ENCODE measurements at places on chromosomes 7 and 10.

DNA sequence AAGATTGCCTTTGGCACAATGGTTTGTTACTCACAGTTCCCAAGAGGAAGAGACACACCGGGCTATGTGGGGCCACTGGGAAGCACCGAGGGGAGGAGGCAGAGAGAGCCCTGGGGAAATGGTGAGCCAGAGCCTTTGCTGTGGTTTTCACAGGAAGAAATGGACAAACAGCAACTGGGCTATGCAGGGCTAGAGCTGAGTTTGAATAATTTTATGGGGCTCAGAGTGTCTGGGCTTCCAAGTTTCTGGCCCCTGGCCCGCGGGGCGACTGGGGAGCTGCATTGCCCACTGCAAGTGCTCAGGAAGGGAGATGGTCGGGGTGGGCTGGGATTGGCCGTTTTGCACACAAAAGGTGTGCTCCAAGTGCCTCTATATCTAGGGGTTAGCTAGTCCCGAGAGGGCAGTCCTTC, 92.6 kb downstream of the CHST15 start:
- no peak for DNase-seq

- DNase-seq = no peak
Observed at GRCh38 chr7:1227814-1228544, 4.7 kb upstream of the UNCX start.

DNA sequence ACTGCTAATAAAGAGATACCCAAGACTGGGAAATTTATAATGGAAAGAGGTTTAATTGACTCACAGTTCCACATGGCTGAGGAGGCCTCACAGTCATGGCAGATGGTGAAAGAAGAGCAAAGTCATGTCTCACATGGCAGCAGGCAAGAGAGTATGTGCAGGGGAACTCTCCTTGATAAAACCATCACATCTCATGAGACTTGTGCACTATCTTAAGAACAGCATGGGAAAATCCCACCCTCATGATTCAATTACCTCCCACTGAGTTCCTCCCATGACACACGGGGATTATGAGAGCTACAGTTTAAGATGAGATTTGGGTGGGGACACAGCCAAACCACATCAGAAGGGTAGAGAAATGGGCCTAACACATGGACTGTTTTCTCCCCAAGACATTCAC, 156.3 kb downstream of the CCDC71L start:
- DNase-seq = no peak

GRCh38 chr10:129601737-129602136, 134.7 kb downstream of the MGMT start:
- DNase-seq = no peak

- no peak for DNase-seq
Observed at GRCh38 chr10:7027913-7028808, 382.7 kb downstream of the SFMBT2 start.

DNA sequence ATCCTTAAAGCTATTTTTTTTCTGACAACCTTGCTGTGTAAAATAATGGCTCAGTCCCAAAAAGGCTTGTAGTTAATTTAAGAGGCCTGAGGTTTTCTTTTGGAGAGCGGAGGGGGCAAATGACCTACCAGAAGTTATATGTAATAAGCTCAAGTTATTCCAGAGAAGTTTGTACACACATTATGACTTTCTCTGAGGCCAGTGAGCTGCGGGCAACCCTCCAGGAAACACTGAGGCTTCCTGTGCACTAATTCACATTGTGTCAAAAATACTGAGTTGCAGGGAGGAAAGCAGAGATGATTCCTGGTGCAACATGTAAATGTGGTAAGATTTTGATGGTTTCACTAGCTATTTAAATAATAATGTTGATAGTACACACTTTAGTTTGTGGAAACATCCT, 188.6 kb downstream of the DIP2C start:
- DNase-seq = no peak

DNA sequence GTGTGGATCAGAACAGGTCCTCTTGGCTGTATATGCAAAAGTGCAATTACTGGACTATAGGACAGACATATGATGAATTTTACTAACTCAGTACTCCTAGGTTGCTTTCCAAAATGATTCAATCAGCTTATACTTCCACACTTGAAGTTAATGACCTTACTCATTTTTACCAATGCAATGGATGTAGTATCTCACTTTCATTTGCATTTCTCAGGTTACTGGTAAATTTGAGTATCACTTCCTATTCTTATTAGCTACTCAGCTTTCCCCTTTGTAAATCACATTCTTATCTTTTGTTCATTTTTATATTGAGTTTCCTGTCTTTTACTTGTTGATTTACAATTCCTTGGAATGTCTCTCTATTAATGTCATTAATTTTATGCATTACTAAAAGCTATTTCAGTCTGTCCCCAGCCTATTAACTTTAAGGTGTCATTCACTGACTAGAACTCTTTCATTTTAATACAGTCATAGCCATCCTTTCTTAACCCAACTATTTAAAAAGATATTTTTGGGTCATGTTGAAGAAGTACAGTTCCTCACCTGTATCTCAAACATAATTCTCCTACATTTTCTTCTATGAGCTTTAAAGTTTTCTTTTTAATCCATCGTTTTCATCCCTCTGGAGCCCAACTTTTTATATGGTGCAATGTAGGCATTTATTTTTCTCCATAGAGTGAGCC, 88.6 kb downstream of the VIM start:
- DNase-seq = no peak

- DNase-seq = no peak
Observed at GRCh38 chr7:105559926-105560325, 21.4 kb downstream of the EFCAB10 start.

DNA sequence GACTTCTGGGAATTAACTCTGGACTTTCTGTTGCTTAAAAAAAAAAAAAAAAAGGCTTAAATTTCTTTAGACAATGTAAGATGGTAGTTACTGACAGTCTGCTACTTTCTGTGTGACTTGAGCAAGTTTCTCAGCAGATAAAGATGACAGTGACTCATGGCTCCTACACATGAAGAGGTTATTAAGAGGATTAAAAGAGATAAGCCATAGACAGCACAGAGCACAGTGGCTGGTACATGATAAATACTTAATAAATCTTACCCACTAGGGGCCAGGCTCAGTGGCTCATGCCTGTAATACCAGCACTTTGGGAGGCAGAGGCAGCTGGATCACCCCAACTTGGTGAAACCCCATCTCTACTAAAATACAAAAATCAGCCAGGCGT, 174.8 kb downstream of the JAZF1 start:
- DNase-seq = no peak

DNA sequence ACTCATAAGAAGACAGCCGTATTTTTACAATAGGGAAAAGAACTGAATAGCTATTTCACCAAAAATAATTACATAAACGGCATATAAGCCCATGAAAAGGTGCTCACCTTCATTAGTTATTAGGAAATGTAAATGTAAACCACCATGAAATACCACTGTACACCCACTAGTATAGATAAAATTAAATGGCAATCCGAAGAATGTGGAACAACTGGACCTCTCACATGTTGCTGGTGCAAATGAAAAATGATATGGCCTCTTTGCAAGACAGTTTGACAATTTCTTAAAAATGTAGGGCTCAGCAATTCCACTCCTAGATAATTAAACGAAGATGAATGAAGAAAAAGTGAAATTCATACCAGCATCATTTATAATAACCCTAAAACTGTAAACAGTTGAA, 91.8 kb downstream of the MAPK8 start:
- no peak for DNase-seq

DNA sequence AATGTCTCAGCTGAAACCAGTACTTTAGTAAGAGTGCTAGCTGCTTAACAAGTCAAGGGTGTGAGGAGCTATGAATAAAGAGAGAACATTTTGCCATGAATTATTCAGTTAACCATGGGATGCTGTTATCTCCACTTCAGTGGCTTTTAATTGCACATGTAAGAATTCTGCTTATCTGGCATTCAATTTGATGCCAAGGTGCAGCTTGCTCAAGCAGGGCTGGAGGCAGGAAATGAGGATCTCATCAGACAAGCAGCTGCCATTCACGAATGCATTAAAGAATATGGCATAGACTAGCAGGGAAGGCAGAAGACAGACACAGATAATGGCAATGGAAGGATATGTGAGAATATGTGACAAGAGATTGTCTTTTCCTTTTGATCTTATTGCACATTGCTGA, 697.8 kb downstream of the NRG3 start:
- DNase-seq = no peak

DNA sequence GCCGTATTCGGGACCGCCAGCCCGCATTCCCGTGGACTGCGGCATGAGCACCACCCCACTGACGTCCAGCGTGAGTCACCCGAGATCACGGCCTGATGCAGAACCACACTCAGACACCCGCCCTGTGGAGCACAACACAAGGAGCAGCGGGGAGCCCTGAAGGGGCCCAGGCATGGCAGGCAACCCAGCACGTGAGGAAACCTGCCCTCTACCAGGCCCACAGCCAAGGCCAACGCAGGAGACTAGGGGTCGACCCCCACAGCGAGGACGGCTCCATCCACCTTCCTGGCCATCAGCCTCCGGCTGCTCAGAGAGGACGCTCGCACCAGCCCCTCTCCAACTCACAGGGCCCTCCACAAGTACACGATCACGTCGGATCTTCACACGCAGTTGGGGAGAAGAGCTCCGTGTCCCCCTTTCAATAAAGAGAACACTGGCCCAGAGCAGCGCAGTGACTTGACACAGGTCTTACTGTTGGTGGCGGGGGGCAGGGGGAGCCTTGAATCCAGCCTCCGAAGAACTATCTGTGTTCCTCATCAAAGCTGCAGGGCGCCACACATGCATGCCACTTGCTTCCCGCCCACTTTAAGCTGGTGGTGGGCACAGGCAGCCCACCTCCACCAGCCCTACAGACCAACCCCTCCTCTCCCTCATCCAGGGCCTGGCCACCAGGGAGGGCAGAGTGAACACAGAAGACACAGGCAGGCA, 22.0 kb downstream of the MAD1L1 start:
- no peak for DNase-seq

DNA sequence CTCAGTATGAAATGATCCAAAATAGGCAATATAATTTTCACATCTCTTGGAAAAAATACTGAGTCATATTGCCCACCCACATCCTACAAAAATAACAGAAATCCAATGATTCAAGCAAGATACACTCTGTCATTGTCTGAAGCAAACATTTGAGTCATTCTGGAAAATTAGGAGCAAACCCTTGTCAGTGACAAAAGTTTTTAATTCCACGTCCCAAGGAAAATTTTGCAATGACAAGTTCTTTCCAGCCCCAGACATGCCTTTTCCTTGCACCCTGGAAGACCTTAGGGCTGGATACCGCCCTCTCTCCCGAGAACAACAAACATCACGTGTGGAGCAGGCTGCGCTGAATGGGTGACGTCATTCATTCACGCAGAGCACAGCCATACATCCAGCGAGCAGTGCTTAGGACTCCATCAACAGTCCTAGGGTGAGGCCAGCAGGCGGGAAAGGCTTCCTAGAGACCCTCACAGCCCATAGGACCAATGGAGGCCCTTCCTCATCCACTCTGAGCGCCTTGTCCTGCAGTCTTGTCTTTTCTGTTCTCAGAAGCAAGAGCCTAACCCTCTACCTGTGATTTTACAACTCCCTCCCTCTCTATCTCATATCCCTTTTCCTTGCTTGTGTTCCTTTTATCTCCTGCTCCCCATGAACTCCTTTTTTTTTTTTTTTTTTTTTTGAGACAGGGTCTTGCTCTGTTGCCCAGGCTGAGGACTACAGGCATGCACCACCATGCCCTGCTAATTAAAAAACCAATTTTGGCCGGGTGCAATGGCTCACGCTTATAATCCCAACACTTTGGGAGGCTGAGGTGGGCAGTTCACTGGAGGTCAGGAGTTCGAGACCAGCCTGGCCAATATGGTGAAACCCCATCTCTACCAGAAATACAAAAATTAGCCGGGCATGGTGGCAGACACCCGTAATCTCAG, 23.5 kb upstream of the KDM7A start:
- no peak for DNase-seq

- DNase-seq = no peak
Observed at GRCh38 chr10:110415809-110416208, 81.9 kb upstream of the DUSP5 start.

GRCh38 chr7:25527665-25528170, 299.4 kb upstream of the NPVF start:
- no peak for DNase-seq

GRCh38 chr7:18320971-18321567, 174.5 kb upstream of the HDAC9 start:
- no peak for DNase-seq

- no peak for DNase-seq
Observed at GRCh38 chr10:48594803-48595538, 9.9 kb downstream of the ARHGAP22 start.

GRCh38 chr7:67754651-67755050, 758.0 kb downstream of the TYW1 start:
- DNase-seq = no peak

- no peak for DNase-seq
Observed at GRCh38 chr7:130943336-130943901, 209.4 kb upstream of the KLF14 start.

GRCh38 chr10:71748671-71749191, 24.6 kb downstream of the VSIR start:
- no peak for DNase-seq

DNA sequence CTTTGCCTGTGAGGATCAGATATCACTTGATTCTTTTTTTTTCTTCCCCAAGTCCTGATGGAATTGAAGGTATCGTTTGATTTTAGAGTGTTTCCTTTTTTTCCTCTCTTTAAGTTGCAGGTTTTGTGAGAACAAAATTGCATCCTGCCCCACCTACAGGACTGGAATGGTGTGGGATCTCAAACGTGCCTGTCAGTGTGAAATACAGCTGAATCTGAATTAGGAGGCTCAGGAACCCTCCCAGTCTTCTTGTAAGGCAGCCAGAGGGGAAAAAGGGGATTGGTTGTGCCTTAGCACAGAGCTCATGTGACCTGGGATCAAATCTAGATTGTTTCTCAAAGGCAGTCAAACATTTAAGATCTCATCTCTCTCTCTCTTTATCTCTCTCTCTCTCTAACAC, 32.7 kb upstream of the KLHL7 start:
- DNase-seq = no peak

GRCh38 chr10:68271196-68271882, 39.4 kb upstream of the ATOH7 start:
- DNase-seq = no peak

GRCh38 chr7:2638224-2638991, 6.6 kb downstream of the TTYH3 start:
- no peak for DNase-seq

DNA sequence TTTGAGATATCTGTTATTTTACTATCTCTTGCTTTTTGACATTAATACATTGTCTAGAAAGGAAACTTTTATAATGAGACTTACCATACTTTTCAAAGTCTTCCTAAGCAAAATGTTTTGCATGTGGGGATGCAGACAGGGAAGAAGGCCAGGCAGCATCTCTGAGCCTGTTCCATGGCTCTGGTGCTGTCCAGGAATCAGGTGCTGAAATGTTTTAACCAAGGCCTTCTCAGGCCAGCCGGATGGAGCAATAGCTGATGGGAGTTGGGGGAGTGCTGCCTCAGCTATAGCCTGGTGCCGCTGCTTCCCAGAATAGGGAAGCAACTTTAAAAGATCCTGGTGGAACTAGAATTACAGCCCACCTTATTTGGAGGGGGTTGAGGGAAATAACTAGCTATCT, 38.5 kb downstream of the CRTAC1 start:
- DNase-seq = no peak

GRCh38 chr7:76372984-76373833, 14.4 kb upstream of the YWHAG start:
- no peak for DNase-seq

GRCh38 chr10:101140084-101140949, 9.2 kb downstream of the TLX1 start:
- DNase-seq = no peak

GRCh38 chr7:113094517-113095249, 8.1 kb upstream of the GPR85 start:
- no peak for DNase-seq
